ENCODE measurements at places on chromosomes 6 and 20. TPM values are rescaled to one million over a fixed set of nuclear protein-coding genes. Genes with fewer than 3 reads are reported as not detected.

- DNase-seq: no peak
These were observed 18.5 kb downstream of the CST8 start for GRCh38 chr20:23509247-23509913.

The MAK gene
- under 0.01 TPM for total RNA-seq

DNA sequence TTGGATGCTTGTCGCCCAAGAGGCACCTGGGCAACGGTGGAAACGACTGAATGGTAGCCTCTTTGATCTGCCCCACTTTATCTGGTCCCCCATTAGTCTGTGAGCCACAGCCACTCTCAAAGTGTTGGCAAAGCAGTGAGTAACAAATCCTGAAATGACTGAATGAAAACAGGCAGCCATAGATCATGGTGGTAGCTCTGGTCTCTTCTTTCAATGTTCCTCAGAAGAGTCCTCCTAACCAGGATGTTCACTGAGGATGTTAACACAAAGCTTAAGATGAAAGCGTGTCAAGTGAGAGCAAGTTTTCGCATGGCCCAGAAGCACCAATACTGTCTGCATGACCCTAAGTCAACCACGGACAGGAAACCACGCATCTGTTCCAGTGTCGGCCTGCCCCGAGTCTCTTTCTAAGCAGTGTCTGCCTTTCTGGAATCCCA, 107.3 kb downstream of the IRF4 start:
- DNase-seq: no peak

- DNase-seq: no peak
These were observed 250.3 kb downstream of the TSHZ2 start for GRCh38 chr20:53222416-53222815.

GRCh38 chr20:63704749-63705117, 3.0 kb downstream of the ARFRP1 start:
- DNase-seq: no peak

GRCh38 chr6:137415127-137415833, 78.9 kb downstream of the OLIG3 start:
- DNase-seq: peak; percentile 11

The PCK1 gene
- not detected for total RNA-seq

- no peak for DNase-seq
These were observed 119.9 kb upstream of the PRND start for GRCh38 chr20:4601630-4602296.

DNA sequence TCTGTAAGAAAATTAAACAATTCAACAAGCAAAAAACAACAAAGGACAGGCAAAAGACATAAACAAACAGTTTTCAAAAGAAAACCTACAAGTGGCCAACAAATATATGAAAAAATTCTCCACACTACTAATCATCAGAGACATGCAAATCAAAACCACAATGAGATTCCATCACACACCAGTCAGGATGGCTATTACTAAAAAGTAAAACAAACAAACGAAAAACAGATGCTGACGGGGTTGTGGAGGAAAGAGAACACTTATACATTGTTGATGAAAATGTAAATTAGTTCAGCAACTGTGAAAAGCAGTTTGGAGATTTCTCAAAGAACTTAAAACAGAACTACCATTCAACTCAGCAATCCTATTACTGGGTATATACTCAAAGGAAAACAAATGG, 537.6 kb downstream of the HDGFL1 start:
- no peak for DNase-seq

The ZSCAN12 gene
- total RNA-seq: 3.6 TPM

The C6orf58 gene
- not detected for total RNA-seq

GRCh38 chr20:51533291-51534172, 9.0 kb downstream of the NFATC2 start:
- no peak for DNase-seq

DNA sequence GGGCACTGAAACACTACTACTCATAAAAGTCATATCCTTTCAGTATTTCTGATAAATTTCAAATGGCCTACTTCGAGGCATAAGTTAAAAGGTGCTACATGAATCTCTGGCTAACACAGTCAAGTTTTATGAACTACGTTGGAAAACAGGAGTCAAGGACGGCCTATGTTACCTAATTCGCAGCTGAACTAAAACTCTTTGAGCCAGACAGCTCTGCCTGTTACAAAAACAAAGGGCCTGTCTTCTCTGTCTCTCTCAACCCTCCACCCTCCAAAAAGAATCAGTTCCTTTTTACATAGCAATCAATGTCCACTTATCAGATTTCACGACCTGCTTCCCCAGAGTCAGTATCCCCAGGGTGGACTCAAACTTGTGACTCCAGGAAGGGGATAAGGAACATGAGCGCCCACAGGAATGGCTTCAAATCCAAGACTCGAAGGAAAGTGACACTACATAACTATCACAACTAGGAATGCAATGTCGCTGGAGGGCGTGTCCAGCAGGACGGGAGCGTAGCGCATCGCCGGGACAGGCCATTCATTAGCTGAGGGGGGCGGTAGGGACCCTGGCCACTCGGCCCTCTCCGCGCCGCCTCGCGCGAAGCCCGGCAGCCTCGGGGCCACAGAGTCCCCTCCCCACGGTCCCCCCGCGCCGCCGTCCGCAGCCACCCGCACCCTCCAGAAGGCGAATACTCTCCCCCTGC, 591 bp downstream of the IBTK start:
- DNase-seq: no peak

DNA sequence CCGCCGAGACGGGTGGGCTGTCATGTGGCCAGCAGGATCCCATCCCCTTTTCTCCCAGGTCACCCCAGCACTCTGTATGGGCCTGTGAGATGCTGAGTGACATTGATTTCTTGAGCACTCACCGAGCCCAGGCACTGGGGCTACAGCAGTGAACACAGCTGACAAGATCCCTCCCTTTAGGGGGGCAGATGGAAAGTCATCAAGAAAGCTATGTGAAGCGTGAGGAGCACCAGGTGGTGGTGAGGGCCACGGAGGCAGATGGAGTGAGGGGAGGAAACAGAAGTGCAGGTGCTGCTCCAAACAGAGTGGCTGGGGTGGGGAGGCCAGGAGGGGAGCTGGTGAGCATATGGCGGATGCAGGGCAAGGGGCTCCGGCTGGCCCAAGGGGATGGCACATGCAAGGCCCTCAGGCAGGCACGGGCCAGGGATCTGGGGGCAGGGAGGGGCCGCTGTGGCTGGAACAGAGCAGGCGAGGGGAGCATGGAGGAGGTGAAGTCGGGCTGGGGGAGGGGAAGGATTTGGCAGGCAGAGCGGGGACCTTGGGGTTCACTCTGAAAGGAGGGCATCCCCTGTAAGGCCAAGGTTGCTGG, 184.0 kb downstream of the BMP7 start:
- DNase-seq: no peak

The BPI gene
- total RNA-seq: not detected

GRCh38 chr6:29954272-29954671, 11.9 kb downstream of the HLA-A start:
- DNase-seq: no peak

DNA sequence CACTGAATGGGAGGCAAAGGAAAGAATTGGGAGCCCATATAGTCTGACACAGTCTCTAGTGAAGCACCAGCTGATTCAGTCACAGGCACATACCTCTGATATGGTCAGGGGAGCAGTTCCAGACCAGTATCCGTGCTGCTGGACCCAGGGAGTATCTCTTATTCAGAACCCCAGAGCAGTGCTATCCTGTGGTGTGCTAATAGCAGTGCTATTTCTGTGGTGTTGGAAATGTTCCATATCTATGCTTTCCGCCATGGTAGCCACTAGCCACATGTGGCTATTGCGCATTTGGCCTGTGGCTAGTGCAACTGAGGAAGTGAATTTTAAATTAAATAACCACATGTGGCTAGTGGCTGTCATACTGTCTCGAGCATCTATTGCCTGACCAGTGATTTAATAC, 11.0 kb downstream of the SCUBE3 start:
- no peak for DNase-seq

DNA sequence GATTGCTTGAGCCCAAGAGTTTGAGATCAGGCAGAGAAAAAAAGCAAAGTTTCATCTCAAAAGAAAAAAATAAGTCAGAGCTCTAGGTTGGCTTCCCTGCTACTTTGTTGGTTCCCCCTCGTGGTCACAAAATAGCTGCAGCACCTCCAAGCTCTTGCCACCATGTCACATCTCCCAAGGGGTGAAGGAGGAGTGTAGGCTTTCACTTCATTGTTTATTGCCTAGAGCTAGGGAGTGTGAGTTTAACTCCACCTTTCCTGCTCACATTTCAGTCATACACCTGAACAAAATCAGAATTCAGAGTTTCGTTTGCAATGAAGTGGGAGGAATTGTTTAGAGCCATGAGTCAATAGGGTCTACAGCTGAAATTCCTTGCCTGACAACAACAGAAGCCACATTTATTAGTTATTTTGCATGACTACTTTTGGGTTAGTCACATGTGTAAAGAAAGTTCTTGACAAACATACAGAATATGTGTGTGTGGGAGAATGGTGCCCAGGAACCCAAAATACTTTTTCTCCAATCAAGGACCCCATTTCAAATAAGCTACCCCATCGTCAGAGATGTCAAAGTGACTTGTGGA, 56.2 kb upstream of the UFL1 start:
- DNase-seq: no peak

GRCh38 chr20:3067139-3068014, 4.0 kb upstream of the OXT start:
- DNase-seq: no peak

GRCh38 chr20:49877386-49877921, 37.9 kb downstream of the SPATA2 start:
- DNase-seq: no peak

DNA sequence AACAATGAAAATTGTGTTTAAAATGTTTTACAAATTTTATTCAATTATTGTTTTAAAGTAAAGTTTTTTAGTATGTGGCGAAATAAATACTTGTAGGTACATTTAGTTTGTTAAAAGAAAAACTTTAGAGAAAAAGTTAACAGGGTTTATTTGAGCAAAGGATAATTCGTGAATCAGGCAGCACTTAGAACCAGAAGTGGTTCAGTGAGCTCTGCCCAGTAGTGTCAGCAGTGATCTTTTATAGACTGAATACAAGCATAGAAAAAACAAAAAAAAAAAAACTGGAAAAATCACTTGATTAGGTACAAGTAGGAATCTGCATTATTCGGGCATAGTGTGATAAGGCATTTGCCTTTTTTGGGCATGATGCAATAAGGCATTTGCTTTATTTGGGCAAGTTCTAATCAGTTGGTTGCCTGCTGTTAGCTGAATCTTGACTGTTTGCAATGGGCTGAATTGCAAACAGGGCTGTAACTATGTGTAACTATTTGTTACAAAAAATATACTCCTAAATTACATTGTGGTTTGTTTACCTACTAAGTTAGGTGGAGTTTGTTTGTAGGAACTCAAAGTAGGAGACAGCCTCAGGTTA, 122.9 kb upstream of the MMS22L start:
- DNase-seq: no peak

- no peak for DNase-seq
These were observed 172.8 kb downstream of the TINAG start for GRCh38 chr6:54481091-54481490.

GRCh38 chr20:40766790-40767614, 78.0 kb upstream of the MAFB start:
- no peak for DNase-seq

DNA sequence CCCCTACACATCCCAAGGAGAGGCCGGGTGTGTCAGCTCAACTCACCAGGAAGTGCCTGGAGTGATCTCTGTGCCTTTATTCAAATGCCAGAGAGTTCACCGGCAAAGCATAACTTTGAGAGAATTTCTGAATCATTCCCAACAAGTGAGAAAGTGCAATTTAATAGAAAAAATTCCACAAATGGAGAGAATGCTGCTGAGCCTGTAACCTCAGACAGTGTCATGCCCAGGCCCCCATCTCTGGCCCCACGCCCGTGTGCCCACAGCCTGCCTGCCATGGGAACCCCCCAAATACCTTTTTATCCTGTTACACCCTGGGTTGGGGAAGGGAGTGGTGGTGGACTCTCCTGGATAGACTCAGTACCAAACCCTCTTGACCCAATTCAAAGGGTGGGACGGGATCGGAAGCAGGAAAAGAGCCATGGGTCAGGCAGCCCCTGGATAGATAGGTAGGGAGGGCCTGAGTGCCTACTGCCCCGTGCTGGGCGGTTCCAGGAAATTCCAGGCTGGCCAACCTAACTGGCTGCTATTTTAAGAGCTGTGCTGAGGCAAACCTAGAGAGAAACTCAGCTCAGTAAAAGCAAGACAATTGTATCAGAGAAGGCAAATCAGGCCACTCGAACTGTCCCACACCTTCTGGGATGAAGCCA, 179.0 kb upstream of the FOXA2 start:
- no peak for DNase-seq

DNA sequence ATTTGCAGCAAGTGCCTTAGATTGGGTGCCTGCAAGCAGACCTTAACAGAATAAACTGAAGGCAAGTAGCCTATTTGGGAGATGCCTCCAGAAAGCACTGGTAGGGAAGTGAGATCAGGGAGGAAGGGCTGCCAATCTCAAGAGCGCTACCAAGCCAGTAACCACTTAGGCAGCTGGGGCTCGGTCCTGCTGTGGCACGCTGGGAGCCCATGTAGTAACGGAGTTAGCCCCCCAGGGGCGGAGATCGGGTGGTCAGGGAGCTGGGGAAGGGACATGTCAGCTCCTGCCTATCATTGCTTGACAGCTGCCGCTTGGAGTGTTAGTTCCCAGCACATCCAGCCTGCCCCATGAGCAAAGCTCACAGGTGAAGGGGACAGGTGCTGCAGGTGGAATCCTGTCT, 127.0 kb downstream of the CEBPB start:
- DNase-seq: no peak

- no peak for DNase-seq
These were observed 113.3 kb upstream of the EEF1E1 start for GRCh38 chr6:8215631-8216030.

The GPX5 gene
- total RNA-seq: not detected
